ENCODE measurements at places on chromosomes 16 and 17.
A peak's percentile ranks its signal among the peaks of the same experiment; 100 is the strongest.

GRCh38 chr16:63461248-63461841 is 1425.1 kb upstream of the CDH8 start:
- DNase-seq = no peak

DNA sequence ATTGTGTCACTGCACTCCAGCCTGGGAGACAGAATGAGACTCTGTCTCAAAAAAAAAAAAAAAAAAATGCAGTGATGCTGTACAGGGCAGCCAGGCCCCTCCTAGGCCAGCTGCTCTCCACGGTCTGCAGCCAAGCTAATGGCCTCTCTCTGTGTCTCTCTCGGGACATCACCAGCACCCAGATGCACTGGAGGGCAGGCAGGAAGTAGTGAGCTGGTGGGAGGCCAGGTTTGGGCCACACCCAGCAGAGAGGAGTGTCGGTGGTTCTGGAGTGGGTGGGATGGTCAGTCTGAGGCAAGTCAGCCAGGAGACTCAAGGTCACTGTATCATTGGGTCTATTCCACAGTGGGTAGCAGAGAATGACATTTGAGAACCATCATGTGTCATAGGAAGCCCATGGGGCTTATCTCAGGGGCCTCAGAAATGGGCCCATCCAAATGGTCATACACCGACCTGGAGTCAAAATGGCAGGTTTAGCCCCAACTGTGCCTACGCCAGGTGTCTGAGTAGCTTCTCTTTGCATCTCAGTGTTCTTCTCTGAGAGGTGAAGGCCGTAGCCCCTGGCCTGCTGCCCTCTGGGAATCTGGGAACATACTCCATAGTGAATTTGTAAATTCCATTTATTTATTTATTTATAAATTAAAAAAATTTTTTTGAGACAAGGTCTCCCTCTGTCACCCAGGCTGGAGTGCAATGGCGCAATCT is 22.7 kb downstream of the WNT9B start:
- DNase-seq = no peak

- no peak for DNase-seq
These were observed 129.9 kb downstream of the TMEM132E start for GRCh38 chr17:34709158-34709754.

- DNase-seq = peak; percentile 3
These were observed 458 bp downstream of the GFOD2 start for GRCh38 chr16:67718668-67719047.

DNA sequence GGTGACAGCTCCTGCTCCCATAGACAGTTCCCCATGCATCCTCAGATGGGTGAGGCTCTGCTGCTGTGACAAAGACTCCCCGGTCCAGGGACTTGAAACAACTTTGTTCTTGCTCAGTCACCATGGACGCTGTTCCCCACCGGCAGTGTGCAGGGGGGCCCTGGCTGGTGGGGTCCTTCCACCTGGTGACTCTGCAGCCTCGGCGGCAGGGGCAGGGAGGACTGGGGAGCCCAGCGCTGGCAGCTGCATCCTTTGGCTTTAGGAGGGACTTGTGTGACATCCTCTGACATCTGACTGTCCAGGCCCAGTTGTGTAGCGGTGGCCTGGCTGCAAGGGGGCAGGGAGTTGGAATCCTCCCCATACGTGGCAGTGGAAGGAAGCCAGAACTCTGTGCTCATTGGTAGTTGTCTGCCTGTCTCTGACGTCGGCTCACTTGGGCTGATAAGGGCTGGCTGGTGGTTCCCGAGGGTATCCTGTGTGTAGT is 107.3 kb downstream of the CMIP start:
- peak; percentile 34 for DNase-seq
